CD8-positive, alpha-beta memory T cell (primary cell): ENCODE measurements at places on chromosomes 1 and 21. TPM values are rescaled to one million over a fixed set of nuclear protein-coding genes. Genes with fewer than 3 reads are reported as not detected.

DNA sequence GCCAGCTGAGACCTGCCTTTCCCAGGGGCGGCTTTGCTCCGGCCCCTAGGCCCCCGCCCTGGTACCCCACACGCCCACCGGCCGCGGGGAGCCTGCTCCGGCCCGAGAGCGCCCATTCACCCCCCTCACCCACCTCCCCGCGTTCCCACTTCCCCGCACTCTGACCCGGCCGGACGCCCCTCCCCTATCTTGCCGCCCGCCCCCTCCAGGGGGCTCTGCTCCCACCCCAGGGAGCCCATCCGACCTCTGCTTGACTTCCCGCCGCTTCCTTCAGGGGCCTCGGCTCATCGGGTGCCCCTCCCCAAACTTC, 466 bp downstream of the HTR6 start:
- peaks cover 5% of the 10 kb centered on the region for H3K27me3 ChIP-seq
- no peak for DNase-seq
- H3K27ac ChIP-seq: no peak overlapping the region
- no peaks in the 10 kb centered on the region for H3K36me3 ChIP-seq

DNA sequence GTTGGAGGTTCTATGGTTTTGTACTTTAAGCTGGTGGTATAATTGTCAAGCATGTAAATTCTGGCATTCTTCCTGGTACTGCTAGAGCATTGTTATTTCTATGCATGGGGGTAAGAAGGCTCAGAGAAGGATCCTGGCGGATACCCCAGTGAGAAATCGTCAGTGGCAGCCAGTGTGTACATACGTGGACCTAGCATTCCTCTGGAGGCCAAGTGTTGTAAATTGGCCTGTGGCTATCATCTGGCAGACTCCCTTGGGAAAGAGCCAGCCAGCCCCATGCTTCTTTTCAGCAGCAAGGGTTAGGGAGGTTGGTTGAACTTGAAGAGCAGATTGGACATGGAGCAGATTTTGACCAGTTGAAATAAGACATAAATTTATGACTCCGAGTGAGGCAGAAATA, 5.2 kb upstream of the AGO3 start:
- H3K4me1 ChIP-seq: peaks cover 7% of the 10 kb centered on the region
- H3K36me3 ChIP-seq: peaks cover 2% of the 10 kb centered on the region
- DNase-seq: no peak
- H3K27ac ChIP-seq: no peak overlapping the region
- no peaks in the 10 kb centered on the region for H3K27me3 ChIP-seq

- H3K4me3 ChIP-seq: peak overlapping the region; percentile 93
- H3K4me1 ChIP-seq: peaks cover 20% of the 10 kb centered on the region
- H3K27me3 ChIP-seq: no peaks in the 10 kb centered on the region
- H3K27ac ChIP-seq: peak overlapping the region; percentile 79
- no peak for DNase-seq
- peaks cover 11% of the 10 kb centered on the region for H3K36me3 ChIP-seq
These were observed 740 bp downstream of the ZNF691 start for GRCh38 chr1:42847111-42847595.

DNA sequence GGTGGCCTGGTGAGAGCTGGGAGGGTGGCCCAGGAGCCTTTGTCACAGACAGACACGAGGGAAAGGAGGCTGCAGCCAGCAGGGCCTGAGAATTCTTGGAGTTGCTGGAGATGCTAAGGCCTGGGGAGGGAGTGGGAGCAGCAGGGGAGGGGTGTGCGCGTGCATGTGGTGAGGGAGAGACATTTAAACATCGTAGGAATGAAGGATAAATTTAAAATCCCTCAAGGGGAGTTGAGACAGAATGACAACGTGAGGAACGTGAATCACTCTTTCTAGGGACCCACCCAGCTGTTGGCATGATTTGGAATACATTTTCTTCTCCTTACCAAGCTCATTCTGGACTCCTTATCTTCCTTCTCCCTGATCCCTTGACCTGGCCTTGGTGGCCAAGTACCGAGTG, 73.3 kb upstream of the CACNA1E start:
- no peaks in the 10 kb centered on the region for H3K27me3 ChIP-seq
- H3K27ac ChIP-seq: no peak overlapping the region
- H3K4me1 ChIP-seq: peaks cover 7% of the 10 kb centered on the region
- no peak overlapping the region for H3K4me3 ChIP-seq

DNA sequence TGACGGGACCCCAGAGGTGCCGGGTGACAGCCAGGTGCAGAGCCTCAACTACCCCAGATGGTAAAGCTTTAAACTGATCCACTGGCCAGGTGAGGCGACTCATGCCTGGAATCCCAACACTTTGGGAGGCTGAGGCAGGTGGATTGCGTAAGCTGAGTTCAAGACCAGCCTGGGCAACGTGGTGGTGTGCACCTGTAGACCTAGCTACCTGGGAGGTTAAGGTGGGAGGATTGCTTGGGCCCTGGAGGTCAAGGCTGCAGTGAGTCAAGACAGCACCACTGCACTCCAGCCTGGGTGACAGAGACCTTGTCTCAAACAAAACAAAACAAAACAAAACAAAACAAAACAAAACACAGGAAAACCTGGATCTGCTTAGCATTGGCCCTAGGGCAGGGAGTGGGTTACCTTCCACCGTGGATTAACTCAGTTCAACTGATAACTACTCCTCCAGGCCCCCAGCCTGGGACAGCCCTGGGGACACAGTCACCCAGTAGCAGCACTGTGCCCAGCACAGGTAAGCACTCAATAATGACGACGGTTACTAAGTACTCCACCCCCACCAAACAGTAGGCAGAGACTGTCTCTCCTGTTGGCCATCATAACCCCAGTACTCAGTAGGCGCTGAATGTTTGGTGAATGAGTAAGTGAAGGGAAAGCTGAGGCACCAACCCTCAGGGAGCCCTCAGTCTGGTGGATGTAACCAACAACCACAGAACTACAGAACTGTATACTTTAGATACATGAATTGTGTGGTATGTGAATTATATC, 21.6 kb downstream of the SLC66A1 start:
- H3K36me3 ChIP-seq: no peaks in the 10 kb centered on the region
- H3K27me3 ChIP-seq: no peaks in the 10 kb centered on the region
- H3K4me3 ChIP-seq: no peak overlapping the region

DNA sequence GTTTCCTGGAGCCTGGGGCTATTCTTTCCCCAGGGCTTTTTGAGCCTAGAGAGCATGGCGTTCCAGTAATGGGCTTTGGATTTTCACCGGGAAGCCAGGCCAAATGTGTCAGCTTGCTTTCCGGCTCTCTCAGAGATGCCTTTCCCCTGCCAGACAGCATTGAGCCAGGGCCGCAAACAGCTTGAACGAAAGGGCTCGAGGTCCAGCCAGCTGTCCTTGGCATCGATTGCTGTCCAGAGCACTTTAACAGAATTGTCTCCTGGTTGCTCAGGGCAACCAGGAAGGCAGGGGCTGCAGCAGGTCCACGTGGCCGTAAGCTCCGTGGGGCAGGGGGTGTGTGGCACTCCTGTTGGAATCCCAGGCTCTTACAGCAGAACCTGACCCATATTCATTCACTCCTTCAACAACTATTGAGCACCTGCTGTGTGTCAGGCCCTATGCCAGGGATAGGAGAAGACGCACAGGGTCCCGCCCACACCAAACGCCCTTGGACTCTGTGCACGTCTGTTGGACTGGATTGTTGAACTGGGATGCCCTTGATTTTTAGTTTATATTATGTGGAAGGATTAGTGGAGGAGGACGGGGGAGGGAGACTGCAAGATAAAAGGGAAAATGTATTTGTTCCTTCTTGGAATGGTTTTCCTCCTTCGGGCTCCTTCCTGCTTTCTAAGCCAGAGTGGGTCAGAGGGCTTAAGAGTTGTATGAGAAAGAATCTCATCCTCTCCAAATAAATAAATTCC, 38.7 kb upstream of the EFHD2 start:
- no peaks in the 10 kb centered on the region for H3K36me3 ChIP-seq
- H3K27ac ChIP-seq: no peak overlapping the region
- no peaks in the 10 kb centered on the region for H3K27me3 ChIP-seq
- DNase-seq: no peak
- no peaks in the 10 kb centered on the region for H3K4me1 ChIP-seq

DNA sequence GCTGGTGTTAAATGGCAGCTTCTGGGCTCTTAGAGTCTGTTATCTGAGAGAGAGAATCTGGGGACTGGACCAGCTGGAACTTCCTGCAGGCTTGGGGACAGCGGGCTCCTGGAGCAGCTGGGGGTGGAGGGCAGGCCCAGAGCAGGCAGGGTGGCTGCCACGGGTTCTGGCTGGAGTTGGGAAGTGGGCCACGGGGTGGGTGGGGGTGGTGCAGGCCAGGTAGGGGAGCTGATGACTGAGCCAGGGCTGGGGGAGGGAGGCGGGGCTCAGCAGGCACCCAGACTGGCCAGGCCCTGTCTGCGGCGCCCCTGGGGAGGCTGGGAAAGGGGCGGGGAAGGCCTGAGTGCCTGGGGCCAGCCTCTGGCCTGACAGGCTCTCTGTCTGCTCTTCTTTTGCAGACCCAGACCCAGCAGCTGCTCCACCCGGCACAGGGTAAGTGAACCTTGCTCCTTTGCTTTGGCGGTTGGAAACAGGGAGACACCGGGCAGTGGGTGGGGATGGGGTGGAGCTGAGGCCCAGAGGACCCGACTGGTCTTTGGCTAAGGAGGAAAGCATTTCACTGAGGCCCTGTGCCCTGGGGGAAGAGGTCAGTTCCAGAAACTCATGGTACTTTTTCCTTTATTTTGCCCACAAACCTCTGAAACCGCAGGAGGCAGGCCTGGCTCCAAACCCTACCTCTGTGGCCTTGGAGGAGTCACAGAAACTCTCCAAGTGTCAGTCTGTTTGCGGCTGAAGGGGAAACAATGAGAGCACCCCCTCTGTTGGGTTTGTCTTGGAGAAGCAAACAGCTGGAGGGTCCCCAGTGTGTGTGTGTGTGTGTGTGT, 48.8 kb downstream of the ARHGEF10L start:
- DNase-seq: no peak
- H3K27ac ChIP-seq: no peak overlapping the region
- no peaks in the 10 kb centered on the region for H3K36me3 ChIP-seq
- H3K27me3 ChIP-seq: no peaks in the 10 kb centered on the region
- no peaks in the 10 kb centered on the region for H3K4me1 ChIP-seq

GRCh38 chr1:26373789-26374188, 1.2 kb upstream of the ZNF683 start:
- H3K27me3 ChIP-seq: no peaks in the 10 kb centered on the region
- H3K36me3 ChIP-seq: no peaks in the 10 kb centered on the region
- no peak for DNase-seq
- H3K27ac ChIP-seq: no peak overlapping the region
- H3K4me1 ChIP-seq: peaks cover 95% of the 10 kb centered on the region
- no peak overlapping the region for H3K4me3 ChIP-seq

DNA sequence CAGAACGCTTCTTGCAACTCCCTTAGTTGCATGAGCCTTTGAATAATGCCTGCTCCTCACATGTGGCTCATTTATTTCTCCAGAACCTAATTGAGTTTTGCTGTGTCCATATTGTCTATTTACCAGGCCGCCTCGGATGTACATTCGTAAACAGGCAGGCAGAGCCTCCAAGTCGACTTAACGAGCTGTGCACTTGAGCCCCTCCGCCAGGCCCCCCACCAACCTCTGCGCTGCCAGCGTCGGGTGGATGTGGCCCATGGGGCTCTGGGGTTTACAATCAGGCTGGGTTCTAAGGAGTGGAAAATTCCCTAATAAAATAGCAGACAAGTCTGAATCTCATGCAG, 106.1 kb downstream of the NPHP4 start:
- H3K27ac ChIP-seq: no peak overlapping the region
- no peak overlapping the region for H3K4me3 ChIP-seq
- DNase-seq: no peak
- no peaks in the 10 kb centered on the region for H3K36me3 ChIP-seq
- no peaks in the 10 kb centered on the region for H3K27me3 ChIP-seq

DNA sequence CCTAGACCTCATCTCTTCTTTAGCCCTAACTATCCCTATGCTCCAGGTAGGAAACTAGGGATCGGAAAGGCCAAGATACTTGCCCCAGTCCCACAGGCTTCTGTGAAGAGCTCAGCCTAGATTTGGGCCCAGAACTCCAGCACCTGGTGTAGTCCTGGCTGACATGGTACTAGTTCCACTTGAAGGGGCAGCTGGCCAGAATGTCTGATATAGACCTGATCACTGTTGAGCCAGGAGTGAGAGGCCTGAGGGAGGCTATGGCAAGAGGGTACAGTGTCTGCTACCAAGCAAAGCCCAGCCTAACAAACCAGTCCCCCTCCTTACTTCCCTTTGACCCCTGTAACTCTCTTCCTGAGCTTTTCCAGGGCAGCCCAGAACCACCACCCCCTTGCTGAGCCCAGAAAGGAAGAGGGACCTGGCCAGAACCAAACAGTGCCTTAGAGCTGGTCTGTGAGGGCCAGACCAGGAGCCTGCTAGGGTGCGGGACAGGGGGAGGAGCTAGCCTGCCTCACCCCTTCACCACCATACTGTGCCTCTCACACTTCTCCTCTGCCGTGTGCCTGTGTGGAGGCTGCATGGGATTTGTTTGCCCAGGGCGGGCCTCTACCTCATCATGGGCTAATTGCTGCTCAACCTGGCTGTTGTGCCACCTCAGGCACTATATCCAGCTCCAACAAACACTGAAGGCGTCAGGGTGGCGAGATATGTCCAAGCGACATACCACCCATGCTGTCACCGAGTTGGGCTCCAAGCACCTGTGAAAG, 10.9 kb downstream of the POMGNT1 start:
- H3K27me3 ChIP-seq: no peaks in the 10 kb centered on the region
- DNase-seq: no peak
- H3K4me1 ChIP-seq: peaks cover 8% of the 10 kb centered on the region
- no peak overlapping the region for H3K4me3 ChIP-seq
- H3K36me3 ChIP-seq: peaks cover 8% of the 10 kb centered on the region

GRCh38 chr1:164838786-164839185, 279.8 kb downstream of the PBX1 start:
- H3K36me3 ChIP-seq: no peaks in the 10 kb centered on the region
- H3K27me3 ChIP-seq: no peaks in the 10 kb centered on the region
- H3K27ac ChIP-seq: no peak overlapping the region
- DNase-seq: no peak
- no peak overlapping the region for H3K4me3 ChIP-seq

DNA sequence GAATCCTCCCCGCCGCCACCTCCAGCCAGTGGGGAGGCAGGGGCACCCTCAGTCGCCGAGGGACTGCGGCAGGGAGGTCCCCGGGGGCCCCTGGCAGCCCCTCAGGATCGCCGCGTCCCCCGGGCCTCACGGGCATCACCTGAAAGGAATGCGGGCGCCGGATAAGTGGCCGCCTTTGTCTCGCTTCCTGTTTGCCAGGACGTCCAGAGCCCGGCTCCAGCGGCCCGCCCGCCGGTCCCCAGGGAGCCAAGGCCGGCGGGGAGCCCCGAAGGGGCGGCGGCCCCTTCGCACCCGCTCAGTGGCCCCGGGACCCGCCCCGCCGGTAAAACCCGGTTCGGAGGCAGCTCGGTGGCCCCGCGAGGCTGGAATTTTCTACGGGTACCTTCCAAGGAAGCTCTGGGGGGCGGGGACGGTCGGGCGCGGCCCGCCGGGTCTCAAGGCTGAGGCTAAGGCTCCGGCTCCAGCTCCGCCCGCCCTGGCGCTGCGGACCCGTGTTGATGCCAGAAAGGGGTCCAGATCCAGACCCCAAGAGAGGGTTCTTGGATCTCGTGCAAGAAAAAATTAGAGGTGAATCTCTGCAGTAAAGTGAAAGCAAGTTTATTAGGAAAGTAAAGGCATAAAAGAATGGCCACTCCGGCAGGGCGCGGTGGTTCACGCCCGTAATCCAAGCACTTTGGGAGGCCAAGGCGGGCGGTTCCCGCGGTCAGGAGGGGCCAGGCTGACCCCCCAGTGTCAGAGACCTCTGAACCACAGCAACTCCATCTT, 12.6 kb downstream of the TINAGL1 start:
- no peak overlapping the region for H3K27ac ChIP-seq
- no peaks in the 10 kb centered on the region for H3K27me3 ChIP-seq
- H3K36me3 ChIP-seq: no peaks in the 10 kb centered on the region
- no peak for DNase-seq

Gene PSMB4
- total RNA-seq: 492 TPM

Gene MMEL1
- 0.44 TPM for total RNA-seq

Gene ALPL
- not detected for total RNA-seq

Gene GORAB
- 15.1 TPM for total RNA-seq

Gene MATN1
- total RNA-seq: 0.59 TPM

Gene C1orf21
- total RNA-seq: 8.2 TPM

Gene IFI44
- total RNA-seq: 6.6 TPM

Gene RHEX
- total RNA-seq: not detected
